ENCODE measurements at places on chromosomes 13 and 19.

GRCh38 chr19:14385492-14385891 lies 4.2 kb downstream of the ADGRE5 start:
- peak; percentile 78 for DNase-seq

GRCh38 chr13:29917650-29918049 lies 67.2 kb upstream of the UBL3 start:
- DNase-seq = no peak

DNA sequence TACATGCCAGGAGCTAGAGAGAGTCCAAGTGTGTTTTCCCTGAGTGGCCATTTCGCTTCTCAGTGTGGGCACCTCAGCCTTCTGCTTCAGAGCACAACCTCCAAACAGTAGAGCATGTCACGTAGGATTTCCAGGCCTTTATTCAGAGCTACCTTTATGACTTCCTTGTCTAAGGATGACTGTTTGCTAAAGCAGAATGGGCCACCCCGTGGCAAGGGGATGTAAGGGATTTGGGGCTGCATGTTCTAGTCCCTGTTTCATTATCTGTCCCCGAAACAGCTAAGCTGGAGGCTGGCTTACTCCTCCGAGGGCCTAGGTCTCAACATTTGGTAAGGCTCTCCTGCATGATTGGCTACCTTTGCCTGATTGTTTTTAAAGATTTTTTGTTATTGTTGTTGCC lies 6.0 kb downstream of the RNASEH2B start:
- DNase-seq = peak; percentile 38

GRCh38 chr19:8609279-8610040 lies 1.1 kb downstream of the ADAMTS10 start:
- DNase-seq = no peak

GRCh38 chr13:32255724-32256109 lies 59.4 kb downstream of the ZAR1L start:
- no peak for DNase-seq

DNA sequence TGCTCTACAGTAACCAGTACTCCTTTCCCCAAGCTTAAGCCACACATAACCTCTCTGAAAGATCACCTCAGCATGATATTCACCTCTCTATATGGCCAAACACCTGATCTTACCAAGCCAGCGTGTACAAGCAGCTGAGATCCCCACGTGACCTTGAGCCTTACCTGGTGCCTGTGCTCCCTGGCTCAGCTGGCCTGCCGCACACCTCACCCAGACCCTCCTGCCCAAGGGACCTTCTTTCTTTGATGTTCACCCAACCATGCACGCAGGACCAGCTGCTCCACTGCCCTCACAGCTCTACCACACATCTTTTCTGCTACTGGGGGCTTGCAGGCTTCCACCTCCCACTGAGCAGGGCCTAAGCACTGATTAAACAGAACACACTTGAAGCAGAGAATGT lies 9.0 kb downstream of the DHRS12 start:
- DNase-seq = no peak

- DNase-seq = no peak
Measured at GRCh38 chr13:75558145-75558840, 8.7 kb downstream of the UCHL3 start.

- DNase-seq = no peak
Measured at GRCh38 chr13:39684531-39685137, 29.2 kb downstream of the COG6 start.

DNA sequence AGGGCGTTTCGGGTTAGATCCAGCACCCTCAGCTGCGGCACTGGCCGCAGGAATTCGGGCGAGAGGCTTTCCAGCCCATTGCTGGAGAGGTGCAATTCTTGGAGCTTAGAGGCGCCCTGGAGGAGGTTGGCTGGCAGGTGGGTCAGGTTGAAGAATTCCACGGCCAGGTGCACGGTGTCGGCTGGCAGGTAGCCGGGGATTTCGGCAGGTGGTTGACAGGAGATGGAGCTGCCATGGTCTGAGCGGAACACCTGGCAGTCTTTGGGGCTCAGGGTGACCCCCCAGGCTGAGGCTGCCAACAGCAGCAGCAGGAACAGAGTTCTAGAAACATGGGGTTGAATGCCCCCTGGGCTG lies 1.3 kb downstream of the LRG1 start:
- DNase-seq = no peak

GRCh38 chr19:19554074-19555023 lies 16.3 kb downstream of the CILP2 start:
- DNase-seq = peak; percentile 64

DNA sequence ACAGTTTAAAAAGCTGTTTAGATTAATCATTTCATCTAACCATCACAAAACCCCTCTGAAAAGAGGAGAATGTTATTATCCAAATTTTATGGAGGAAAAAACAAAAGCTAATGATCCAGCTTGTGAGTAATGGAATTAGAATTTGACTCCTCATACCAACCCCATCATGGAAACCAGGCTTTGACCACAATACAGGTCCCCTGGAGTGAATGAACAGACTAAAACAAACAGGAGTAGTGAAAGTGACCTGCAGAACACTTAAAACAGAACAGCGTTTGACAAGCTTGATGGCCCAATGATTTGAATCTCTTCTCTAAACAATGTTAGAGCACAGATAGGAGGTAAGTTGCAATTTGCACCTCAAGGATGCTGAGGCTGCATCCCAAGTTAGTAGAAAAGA lies 230.0 kb downstream of the DCT start:
- DNase-seq = no peak

GRCh38 chr13:104314926-104315535 lies 1248.8 kb upstream of the SLC10A2 start:
- no peak for DNase-seq

DNA sequence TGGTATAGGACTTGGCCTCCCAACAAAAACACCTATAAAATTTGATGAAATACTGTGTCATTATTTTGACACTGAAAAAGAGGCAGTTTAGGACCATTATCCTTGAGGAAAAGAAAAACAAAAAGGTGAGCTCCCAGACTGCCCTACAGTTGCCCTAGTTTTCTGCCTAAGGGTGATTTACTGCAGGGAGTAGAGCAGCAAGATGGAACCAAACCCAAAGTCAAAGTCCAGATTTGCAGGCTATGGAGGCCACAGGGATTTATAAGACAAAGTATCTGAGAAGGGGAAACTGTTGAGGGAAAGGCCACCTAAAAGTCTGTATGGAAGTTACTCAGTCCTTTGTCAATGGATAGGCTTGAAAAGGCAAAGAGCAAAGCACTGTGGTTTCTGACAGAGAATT lies 112.4 kb upstream of the TRPC4 start:
- DNase-seq = no peak

DNA sequence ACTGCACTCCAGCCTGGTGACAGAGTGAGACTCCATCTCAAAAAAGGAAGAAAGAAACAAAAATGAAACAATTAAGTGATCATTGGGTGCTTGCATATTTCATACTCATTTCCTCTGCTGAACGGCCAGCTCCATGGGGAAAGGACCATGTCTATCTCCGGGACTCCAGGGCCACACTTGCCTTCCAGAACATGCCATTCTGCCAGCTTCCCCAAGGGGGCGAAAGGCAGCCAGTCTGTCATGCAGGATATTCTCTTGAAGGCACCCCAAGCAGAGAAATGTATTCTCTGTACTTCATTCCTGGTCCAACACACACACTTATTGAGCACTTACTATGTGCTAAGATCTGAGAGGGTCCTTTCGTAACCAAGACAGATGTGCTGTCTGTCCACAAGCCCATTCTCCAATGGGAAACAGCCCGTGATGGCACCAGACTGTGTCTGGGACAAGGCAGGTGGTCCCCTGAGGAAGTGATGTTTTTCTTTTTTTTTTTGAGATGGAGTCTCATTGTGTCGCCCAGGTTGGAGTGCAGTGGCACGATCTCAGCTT lies 10.2 kb upstream of the CARM1 start:
- peak; percentile 58 for DNase-seq

DNA sequence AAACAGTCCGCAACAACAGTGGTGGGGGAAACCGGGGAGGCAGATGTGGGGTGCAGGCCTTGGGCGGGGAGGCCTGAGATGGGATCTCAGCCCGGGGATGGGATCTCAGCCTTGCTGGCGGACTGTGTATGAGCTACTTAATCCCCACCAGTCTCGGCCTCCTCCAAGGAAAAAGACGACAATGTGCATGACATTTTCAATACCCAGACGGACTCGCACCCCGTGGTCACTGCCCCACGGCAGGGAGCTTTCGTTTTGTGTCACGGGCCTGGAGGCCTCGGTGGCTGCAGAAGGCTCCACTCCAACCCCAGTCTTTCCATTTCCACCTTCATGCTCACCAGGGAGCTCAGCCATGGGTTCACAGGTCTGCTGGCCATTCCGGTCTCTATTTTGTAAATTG lies 25.5 kb downstream of the GRTP1 start:
- DNase-seq = no peak

GRCh38 chr19:58338336-58338735 lies 11.5 kb downstream of the ZSCAN22 start:
- DNase-seq = no peak

DNA sequence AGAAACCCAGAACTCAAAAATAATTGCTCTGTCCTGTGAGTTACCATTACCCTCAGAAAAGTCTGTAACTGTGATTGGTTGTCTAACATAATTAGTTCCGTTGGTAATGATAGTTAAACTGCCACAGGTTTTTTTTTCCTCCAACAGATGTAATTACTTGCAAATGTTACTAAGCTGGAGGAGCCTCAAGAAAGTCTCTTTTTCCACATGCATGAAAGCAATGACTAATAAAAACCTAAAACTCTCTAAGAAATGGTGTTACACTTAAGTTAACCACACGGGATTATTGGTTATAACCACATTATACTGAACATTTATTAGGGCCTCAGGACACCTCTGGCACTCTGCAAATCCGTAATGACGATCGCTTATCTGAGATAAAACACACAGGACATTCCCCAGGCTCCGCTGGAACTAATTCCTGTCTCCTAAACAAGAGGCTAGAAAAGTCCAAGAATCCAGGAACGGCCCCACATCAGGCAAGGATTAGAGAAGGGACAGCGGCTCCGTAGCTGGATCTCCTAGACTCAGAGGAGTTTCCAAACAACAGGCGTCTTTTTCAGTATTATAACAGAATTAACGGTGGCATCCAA lies 753 bp downstream of the ZNF235 start:
- DNase-seq = peak; percentile 0

DNA sequence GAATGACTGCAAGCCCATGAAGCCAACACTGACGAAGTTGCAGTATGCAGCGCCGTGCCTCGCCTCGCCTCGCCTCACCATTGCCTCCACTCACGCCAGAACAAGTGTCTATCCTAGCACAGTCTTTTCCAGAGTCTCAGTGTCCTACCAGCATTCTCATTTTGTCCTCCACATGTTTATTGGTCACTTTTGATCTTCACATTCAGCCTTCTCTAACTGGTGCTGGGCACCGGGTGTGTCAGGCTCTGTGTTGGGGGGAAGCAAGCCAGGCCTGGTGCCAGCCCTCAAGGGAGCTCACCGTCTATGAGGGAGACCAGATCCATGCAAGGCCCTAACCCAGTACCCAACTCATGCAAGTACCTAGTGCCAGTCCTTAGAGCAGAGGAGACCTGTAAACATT lies 69.7 kb upstream of the GPR183 start:
- DNase-seq = no peak

- DNase-seq = no peak
Measured at GRCh38 chr19:1428738-1429391, 9.3 kb upstream of the RPS15 start.

DNA sequence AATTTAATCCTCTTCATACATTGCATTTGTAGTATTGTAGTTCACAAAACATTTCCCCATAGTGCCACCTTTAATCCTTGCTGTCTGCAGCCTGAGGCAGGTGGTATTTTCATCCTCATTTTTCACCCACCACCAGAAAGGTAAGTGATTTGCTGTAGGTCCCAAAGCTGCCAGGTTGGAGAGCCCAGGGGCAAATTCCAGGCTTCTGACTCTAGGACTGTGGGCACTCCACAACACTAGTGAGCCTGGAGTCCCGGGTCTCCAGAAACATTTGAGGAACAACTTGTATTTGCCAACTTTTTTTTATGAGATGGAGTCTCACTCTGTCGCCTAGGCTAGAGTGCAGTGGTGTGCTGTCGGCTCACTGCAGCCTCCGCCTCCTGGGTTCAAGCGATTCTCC lies 6.2 kb downstream of the ILF3 start:
- no peak for DNase-seq

DNA sequence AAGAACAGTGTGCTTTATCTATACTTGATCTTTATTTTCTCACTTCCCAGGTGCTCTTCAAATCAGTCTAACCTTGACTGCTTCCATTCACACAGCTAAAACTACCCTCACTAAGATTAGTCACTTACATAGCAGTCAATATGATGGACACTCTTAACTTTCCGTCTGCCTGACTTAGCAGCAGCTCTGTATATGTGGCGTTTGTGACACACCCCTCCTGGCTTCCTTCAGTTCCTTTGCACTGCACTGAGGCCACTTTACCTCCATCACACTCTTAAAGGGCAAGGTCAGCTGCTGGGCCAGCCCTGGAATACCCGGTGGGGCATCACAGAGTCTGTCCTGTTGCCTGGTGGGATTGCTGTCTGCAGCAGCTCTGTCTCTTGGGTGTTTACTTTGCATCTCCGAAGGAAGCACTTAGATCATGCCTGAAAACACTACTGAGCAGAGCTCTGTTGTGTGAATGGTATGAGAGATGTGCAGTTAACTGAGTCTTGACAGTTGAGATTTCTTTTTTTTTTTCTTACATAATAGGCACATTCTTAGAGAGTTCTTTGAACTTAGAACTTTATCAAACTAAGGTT lies 35.6 kb upstream of the IL17D start:
- DNase-seq = no peak

GRCh38 chr19:49498475-49498874 lies 2.2 kb downstream of the RPS11 start:
- no peak for DNase-seq

DNA sequence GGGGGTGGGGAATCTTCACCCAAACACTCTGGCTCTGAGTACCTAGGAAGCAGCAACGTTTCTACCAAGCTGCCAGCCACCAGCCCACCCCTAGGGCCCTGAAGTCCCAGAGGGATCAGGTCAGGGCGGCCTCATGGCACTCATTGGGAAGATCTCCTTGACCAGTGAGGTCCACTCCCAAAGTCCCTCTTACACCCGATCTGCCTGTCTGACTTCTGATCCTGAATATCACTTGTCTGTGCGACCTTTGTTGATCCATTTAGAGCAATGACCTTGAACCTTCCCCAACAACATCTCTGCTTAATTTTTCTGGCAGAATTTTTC lies 2.1 kb upstream of the GNA15 start:
- no peak for DNase-seq

GRCh38 chr19:4575267-4576015 lies 16.0 kb upstream of the SEMA6B start:
- DNase-seq = no peak

DNA sequence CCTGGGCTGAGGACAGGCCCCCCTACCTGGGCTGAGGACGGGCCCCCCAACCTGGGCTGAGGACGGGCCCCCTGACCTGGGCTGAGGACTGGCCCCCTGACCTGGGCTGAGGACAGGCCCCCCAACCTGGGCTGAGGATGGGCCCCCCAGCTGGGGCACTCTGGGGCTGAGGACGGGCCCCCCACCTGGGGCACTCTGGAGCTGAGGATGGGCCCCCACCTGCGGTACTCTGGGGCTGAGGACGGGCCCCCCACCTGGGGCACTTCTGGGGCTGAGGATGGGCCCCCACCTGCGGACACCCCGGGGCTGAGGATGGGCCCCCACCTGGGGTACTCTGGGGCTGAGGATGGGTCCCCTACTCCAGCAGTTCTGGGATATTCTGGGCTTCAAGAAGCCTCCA lies 65.5 kb downstream of the RASA3 start:
- DNase-seq = no peak

- no peak for DNase-seq
Measured at GRCh38 chr13:24888291-24888931, 124.4 kb downstream of the RNF17 start.
